ENCODE measurements at places on chromosomes 2 and 18. TPM values are rescaled to one million over a fixed set of nuclear protein-coding genes. Genes with fewer than 3 reads are reported as not detected.
A peak's percentile ranks its signal among the peaks of the same experiment; 100 is the strongest.

- peak; percentile 56 for DNase-seq
Measured at GRCh38 chr2:28395334-28396061, 2.8 kb downstream of the FOSL2 start.

The TFPI gene
- total RNA-seq = 93.9 TPM

DNA sequence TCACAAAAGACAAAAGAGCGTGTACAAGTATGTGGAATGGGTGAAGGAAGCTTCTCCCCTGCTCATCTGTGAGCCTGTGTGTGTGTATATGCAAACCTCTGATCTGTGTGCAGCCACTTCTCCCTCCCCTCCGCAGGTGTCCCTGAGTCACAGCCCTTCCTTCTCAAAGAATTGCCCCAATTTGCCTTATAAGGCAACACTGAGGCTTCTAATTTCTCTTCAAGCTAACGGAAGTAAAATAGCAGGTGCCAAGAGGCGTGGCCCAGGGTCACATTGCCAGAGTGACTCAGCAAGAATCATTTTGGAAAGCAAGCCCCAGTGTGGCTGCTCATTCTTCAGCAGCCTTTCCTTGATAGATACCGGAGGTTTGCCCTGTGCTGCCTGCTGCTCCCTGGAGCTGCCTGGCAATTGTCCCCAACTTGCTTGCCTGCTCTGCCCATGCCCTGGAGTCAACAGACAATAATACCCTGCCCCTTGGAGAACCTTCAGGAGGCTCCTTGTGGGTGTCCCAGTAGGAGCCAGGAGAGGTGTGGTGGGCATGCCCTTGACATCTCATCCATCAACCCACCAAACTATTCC lies 37.3 kb upstream of the BMP10 start:
- peak; percentile 93 for DNase-seq

The RNF152 gene
- total RNA-seq = 18.9 TPM

- peak; percentile 1 for DNase-seq
Measured at GRCh38 chr2:68537011-68537410, 69.6 kb downstream of the APLF start.

DNA sequence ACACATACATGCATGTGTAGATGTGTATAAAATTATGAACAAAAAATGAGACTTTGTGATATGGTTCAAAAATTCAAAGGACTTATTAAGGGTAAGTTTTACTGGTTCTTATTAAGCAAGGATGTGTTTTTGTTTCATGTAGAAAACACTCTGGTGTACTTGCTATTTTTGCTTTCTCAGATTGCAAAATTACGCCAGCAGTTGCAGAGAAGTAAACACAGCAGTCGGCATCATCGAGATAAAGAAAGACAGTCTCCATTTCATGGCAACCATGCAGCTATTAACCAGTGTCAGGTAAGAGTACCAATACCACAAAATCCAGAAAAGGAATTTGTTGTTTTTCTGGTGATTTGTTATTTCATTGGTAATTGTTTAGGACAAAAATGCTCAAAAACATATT lies 91.3 kb downstream of the FAM117B start:
- DNase-seq = no peak

DNA sequence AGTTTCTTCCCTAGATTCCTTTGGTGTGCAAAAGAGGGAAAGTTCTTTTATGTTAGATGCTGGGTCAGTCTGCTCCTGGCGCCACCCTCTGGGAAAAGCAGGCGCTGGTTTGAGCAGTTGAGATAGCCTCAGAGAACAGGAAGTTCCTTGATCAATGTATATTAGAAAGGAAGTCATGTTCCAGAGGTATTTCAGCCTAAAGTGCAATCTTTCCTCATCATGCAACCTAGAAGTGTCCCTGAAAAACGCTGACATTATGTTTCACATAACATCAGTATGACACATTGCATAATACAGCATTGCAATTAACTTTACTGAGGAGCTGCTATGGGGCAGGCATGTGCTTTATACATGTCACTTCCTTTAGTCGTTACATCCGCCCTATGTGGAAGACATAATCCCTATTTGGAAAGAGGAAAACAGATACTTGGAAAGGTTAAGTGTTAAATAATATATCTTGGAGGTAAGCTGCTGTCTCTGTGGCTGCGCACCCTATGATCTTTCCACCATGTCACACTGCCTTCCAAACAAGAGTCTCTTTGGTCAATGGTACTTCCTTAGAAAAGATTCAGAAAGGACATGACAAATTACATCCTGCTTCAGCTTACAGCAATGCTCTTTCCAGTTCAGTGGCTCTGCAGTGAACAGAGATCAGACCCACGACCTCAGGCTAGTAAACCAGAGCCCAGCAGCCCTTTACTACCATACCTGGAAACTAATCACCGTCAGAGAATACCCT lies 369.7 kb downstream of the RAD51AP2 start:
- DNase-seq = no peak

- DNase-seq = peak; percentile 86
Measured at GRCh38 chr2:31318361-31319336, 84.7 kb downstream of the EHD3 start.

- DNase-seq = no peak
Measured at GRCh38 chr2:105629634-105630033, 115.1 kb upstream of the NCK2 start.

GRCh38 chr18:40168026-40168425 lies 1787.0 kb upstream of the PIK3C3 start:
- no peak for DNase-seq

DNA sequence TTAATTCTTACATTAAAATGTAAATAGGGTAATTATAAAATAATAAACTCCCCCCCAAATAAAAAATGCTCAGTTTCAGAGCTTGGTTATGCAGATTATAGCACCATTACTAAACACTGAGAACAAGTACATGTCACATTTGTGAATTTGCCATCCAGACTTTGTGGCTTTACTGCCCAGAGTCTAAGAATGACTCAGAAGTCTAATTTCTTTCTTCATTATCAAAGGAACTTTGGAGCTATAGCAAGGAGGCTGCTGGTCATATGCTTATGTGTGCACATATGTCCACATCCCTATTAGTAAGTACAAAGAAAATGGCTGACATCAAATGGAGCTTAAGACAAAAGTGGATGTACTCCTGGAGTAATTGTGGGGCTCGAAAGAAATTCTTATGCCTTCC lies 248.5 kb upstream of the SESTD1 start:
- peak; percentile 2 for DNase-seq

GRCh38 chr2:232567721-232568120 lies 17.2 kb downstream of the EIF4E2 start:
- DNase-seq = no peak
